ENCODE measurements at places on chromosomes 5 and 9.
A peak's percentile ranks its signal among the peaks of the same experiment; 100 is the strongest.

DNA sequence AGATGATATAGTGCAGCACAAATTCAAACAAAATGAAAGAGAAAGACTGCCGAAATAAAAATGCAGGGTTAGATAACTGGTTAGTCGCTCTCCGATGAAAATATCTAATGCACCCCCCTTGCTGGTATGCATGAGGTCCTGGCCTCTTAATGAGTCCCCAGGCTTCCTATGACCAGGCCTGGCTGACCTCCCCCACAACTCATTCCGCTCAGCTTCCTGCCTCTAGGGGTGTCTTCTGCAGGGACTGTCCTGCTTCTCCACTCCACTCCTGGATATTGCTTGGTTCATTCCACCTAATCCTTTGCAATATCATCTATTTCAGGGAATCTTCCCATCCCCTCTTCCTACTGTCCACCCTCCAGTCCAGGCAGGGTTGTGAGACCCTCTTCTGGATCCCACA, 341.8 kb downstream of the ASTN2 start:
- no peak for DNase-seq

- DNase-seq = no peak
Measured at GRCh38 chr5:172895549-172895948, 61.5 kb downstream of the ERGIC1 start.

DNA sequence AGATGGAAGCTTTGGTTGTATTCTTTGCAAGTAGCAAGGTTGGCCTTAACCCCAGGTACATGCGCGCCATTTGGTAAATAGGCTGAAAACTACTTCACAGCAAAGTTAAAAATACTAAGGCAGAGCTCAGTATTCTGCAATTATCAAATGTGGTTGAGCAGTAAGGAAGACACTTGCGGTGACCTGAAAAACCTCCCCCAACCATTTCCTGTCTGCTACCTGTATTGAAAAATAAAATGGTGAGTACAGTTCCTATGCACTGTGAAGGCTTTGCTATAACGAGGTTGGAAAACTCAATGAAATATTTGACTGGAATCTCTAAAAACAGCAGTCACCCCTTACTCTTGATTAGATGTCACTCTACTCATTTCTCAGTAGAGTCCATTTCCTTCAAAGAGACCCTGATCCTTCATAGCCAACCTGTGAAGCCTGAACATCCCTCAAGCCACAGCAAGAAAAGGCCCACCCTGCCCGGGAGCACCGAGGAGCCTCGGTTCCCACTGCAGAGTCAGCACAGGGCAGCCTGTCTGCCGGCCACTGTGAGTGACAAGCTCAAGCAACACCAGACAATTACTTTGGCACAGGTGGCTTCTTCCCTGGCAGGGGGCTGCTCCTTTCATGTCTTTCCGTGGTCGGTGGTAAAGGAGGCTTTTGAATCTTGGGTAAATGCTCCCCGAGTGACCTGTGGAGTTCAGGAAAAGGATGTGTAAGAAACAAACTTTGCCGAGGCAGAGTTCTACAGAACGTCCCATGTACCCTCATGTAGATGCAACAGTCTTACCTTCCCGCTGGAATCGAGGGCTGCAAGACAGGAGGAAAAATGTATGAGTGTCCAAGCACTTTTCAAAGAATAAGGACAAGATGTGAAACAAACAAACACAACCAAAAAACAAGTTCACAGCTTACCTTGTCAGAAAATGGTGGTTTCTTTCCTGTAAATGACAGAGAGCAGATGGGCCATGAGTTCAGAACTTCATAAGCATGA, 29.6 kb downstream of the C5orf58 start:
- no peak for DNase-seq

DNA sequence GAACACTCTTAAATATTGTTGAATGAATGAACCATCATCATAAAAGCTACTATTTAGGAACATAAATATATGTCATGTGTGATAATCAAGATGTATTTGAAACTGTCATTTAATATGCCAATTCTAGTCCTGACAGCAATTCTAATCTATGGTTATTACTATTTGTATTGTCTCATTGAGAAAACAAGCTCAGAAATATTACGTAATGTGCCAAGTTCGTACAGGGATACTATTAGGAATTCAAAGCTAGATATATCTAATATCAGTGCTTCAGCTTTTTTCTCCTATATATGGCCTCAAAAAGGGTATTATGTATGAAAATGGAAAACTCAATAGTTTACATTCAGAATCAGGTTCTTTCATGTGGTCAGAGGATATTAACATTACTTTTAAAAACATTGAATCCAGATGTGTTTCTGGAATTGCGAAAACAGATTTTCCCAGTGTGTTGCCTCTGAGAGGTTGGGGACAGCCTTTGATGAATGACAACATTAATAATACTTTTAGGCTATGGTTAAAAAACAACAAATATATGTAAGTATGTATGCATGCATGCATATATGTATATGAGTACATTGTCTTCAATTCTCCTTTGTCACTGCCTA, 95.1 kb downstream of the KCTD16 start:
- no peak for DNase-seq

- DNase-seq = no peak
Measured at GRCh38 chr9:86945728-86946200, 1.5 kb downstream of the GAS1 start.

DNA sequence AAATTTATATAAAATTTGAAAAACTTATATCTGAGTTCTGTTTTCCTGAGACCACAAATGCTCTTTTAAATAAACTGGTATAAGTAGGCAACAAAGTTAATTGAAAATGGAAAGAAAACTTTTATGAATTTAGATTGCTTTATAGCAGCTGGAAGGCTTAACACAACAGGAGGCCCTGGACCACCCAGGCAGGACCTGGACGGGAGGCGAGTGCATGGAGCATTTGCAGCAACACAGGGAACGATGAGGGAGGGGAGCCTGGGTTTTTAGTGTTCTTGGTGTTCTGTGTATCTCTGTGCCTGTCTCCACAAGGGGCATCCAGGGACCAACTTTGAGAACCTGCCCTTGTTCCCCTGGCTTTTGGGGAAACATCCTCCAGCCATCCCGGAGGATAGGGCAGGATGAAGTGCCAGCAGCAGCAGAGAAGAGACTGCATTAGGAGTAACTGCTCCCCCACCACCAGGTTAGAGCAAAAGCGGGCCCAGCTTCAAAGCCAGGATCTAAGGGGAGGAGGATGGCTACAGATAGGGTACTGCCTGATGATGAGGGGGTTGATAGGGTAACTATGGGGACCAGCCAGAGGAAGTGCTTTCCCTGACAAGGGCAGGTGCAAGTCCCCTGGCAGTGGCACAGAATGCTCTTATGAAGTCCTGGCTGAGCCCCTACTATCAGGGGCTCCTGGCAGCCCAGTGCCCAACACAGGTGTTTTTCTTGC, 6.7 kb upstream of the SPATA31E1 start:
- no peak for DNase-seq

GRCh38 chr9:38043931-38044623, 24.9 kb downstream of the SHB start:
- DNase-seq = no peak

- no peak for DNase-seq
Measured at GRCh38 chr9:133403766-133404453, 13.9 kb downstream of the REXO4 start.

DNA sequence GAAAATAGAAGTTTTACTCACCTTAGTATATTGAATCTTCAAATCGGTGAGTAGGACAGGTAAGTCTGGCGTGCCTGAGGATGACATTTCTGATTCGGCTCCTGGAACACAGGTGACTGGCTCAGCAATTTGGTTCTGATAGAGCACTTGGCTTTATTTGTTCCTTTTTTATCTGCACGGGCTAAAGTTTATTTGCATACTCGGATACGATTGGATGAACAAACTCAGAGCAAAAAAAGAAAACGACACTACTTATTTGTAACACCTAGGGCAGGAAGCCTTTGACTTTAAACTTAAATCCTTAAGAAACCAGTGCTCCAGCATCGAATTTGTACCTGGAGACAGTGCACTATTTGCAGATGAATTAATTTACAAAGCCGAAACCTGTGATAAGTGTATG, at the start of gene ALDH1A1:
ALDH1A1 (minus strand) TSS at position 140 of the 400 bp plus-strand sequence; CDS start at position 87, 53 bp downstream.
- peak; percentile 15 for DNase-seq

- DNase-seq = no peak
Measured at GRCh38 chr9:79145442-79145841, 426.3 kb upstream of the TLE4 start.

DNA sequence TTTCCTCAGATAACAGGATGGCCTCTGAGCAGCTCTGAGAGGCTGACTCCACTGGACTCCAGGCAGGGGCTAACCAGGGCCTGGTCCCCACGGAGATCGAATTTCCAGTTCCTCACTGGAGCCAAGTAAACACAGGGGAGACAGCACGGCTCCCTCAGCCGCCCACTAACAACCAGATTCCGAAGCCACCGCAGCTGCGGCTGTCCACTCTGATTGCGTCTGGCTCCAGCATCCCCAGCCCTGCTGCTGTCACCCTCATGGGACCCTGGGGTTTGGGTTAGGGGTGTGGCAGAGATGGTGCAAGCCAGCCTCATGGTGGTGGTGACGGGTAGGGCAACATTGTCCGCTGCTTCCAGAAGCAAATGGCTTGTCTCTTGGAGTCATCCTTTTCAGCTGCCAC, 172.6 kb downstream of the RGS3 start:
- no peak for DNase-seq

- no peak for DNase-seq
Measured at GRCh38 chr9:92181296-92181695, 66.1 kb upstream of the SPTLC1 start.

All from NCI-H1105 (cell line).